ENCODE measurements at places on chromosomes 2 and 18.
A peak's percentile ranks its signal among the peaks of the same experiment; 100 is the strongest.

- peak; percentile 42 for DNase-seq
Observed at GRCh38 chr18:33210575-33211189, 229.8 kb downstream of the CCDC178 start.

- no peak for DNase-seq
Observed at GRCh38 chr2:17608251-17608650, 67.8 kb downstream of the VSNL1 start.

GRCh38 chr2:209340522-209340921, 83.3 kb upstream of the MAP2 start:
- DNase-seq: peak; percentile 2

GRCh38 chr2:48600204-48600813, 17.3 kb upstream of the GTF2A1L start:
- DNase-seq: peak; percentile 62

DNA sequence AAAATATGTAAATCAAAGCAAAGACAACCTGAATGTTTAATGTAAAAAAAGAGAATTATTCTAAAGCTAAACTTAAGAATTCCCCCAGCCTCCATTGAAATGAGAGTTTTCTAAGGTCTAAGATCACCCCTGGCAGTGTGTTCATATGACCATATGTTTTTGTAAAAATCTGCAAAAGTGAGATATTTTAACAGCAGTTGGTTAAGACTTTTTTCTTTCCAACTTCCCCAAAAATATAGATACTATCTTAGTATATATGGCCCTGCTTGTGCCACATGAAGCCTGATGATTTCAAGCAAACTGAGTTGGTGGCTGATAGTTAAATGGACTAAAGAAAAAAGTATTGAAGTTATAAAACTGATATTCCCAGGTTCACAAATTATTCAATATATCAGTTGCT, 35.4 kb downstream of the ZNF804A start:
- DNase-seq: no peak

GRCh38 chr2:240179941-240180666, 39.6 kb upstream of the OTOS start:
- no peak for DNase-seq
